GF-D8 (cell line): ENCODE measurements at places on chromosomes 2 and 18.

GRCh38 chr2:159635006-159635789 is 18.9 kb upstream of the BAZ2B start:
- DNase-seq: no peak

GRCh38 chr2:15223887-15224286 is 337.2 kb downstream of the NBAS start:
- no peak for DNase-seq

DNA sequence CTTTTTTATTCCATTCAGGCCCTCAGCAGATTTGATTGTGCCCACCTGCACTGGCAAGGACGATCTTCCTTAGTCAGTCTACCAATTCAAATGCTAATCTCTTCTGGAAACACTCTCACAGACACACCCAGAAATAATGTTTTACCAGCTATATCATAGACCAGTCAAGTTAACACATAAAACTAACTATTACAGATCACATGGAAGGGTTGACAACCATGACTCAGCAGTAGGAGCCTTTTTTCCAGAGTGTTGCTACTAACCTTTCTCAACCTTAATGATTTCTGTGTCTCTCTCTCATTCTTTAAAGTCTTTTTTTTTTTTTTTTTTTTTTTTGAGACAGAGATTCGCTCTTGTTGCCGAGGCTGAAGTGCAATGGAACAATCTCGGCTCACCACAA is 143.5 kb upstream of the MSH6 start:
- no peak for DNase-seq

- no peak for DNase-seq
These were observed 884 bp upstream of the RAPH1 start for GRCh38 chr2:203535784-203536585.

GRCh38 chr18:62828091-62828640 is 112.8 kb downstream of the PHLPP1 start:
- no peak for DNase-seq

GRCh38 chr2:89841476-89841840 is 1150.0 kb downstream of the RPIA start:
- DNase-seq: no peak

DNA sequence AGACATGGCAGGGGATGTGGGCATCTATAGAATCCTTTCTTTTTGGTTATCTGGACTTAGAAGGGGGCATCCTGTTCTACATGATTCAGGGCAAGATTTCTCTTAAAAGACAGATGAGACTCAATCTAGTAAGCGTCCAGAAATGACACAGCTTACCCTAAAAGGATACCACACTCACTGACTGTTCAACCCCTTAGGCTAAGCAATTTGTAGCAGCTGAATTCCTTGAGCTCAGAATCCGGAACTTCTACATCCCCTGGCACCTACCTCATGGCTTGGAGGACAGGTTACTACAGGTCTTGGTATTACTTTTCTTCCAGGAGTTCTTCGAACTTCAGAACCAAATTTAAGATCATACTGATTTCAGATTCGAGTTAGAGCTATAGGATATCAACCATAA is 138.4 kb downstream of the LAMA3 start:
- no peak for DNase-seq

GRCh38 chr2:235095569-235095968 is 143.8 kb downstream of the SH3BP4 start:
- no peak for DNase-seq

DNA sequence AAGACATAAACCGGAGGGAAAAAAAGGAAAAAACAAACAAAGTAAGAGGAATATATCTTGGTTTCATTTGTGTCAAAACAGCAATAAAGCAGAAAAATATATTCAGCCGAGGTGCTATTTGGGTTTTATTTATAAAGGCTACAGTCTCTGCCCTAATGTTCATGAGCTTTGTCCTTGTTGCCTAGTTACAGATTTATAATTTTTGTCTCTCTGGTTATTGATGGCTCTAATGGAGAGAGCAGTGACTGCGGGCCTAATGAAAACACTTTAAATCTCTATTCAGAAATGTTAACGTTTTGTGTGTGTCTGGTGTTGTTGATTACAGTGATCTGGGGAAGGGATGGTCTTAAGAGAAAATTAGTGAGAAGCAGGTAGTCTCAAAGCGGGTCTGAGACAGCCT is 854.0 kb upstream of the LRRTM1 start:
- DNase-seq: no peak

DNA sequence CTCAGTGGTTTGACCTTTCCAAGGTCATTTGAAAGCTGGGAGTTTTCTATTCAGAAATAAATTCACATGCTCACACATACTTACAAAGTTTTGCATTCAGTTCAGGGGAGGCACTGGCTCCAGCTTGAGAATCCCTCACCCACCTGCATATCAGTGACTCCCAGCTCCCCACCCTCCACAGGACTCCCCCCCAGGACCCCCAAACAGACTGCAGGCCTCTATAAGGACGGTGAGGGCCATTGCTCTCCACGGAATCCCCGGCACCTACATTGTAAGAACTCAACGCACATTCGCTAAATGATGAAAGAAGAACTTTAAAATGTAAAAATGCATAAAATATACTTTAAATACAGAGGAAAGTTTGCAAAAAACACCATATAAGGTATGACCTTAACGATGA is 97.2 kb upstream of the TEX51 start:
- no peak for DNase-seq

DNA sequence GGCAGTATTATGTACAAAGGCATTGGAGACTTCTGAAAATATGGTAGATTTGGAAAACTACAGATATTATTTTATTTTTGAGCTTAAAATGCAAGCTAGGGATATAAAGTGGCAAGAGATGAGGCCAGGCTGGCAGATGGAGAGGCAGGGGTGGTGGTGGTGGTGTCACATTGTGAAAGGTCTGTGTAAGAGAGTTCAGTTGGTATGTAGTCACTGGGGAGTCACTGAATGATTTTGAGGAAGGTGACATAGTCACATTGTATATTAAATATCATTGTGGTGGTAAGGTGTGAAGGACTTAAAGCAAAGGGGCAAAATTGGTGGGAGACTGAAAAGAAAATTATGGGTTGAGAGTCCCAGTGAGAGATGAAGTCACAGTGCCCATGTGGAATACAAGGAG is 82.5 kb downstream of the DIS3L2 start:
- no peak for DNase-seq

GRCh38 chr2:224492531-224492930 is 90.6 kb upstream of the FAM124B start:
- no peak for DNase-seq
